Central memory CD8-positive, alpha-beta T cell (primary cell): ENCODE measurements at places on chromosomes 16 and 17.

DNA sequence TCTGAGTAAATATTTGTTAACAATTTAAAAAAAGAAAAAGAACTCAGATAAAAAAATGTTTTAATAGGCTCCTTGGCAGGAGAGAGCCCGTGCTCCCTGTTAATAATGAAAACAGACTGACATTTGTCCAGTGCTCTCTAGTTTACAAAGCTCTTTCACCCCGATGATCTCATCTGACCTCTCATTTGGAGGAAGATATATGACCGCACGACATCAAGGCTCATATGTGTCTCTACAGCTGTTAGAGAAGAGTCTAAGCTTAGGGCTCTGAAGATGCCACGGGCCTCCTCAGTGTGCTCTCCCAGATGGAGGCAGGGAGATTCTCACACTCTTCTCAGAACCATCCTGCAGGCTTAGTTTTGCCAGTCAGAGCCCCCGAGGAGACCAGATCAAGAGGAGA lies 280.8 kb upstream of the IRX5 start:
- peaks cover 12% of the 10 kb centered on the region for H3K27me3 ChIP-seq
- H3K27ac ChIP-seq = no peak overlapping the region
- no peak for DNase-seq
- H3K4me3 ChIP-seq = no peak overlapping the region
- H3K4me1 ChIP-seq = no peaks in the 10 kb centered on the region

DNA sequence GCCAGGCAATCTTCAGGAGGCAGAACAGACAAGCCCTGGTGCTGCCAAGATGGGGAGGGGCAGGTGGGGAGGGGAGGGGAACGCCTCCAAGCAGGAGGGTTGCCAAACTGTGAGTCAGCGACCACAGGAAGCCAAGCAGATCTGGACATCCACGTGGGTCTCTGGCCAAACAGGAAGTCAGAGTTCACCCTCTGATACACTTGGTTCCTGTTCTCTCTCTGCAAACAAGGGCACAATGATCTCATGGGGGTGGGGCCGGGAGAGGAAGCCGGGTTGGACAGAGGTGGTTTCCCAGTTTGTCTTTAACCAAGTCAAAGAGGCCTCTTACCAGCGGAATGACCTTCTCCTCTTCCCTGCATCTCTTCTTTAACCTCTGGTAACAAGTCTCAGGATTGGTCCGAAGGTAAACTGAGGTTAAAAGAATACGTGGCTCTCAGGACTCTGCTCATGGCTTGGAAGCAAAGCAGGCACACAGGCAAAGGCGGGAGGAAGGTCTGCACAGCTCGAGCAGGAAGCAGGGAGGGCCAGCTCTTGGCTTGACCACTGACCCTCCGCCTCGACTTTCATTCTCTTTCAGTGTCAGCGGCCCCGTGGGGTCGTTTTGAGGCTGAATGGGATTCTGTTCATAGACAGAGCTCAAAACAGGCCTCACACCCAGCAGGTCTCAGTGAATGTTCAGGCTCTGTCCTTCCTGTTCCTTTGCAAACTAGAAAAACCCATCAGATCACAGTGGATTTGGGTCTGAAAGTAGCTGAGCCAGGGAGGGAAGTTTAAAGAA lies 32.9 kb downstream of the TK2 start:
- H3K4me1 ChIP-seq = peaks cover 66% of the 10 kb centered on the region
- H3K36me3 ChIP-seq = peaks cover 7% of the 10 kb centered on the region
- H3K27me3 ChIP-seq = no peaks in the 10 kb centered on the region
- H3K4me3 ChIP-seq = peak overlapping the region; percentile 61
- peak; percentile 44 for DNase-seq

DNA sequence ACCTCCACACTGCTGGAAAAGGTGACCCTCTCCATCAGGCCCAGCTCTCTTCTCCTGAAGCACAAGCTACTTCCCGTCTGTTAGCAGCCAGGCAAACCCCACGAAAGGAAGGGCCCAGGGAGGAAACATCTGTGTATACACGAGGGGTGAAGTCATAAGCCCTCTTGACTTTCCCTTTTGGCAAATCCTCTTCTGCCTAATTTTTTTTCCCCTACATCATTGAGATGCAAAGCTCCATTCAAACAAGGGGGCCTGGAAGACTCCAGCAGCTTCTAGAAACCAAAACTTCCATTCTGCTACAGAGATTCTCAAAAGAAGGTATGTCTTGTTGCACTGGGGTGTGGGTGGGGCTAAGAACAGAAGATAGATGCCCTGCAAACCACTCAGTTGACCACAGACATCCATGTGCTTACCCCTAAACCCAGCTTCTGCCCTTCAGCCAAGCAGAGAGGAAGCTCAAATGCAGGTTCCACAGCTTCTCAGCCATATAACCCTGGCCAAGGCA lies 145.6 kb upstream of the RCVRN start:
- DNase-seq = no peak
- H3K27me3 ChIP-seq = no peaks in the 10 kb centered on the region
- peaks cover 6% of the 10 kb centered on the region for H3K36me3 ChIP-seq
- peaks cover 52% of the 10 kb centered on the region for H3K4me1 ChIP-seq
- peak overlapping the region; percentile 29 for H3K27ac ChIP-seq

DNA sequence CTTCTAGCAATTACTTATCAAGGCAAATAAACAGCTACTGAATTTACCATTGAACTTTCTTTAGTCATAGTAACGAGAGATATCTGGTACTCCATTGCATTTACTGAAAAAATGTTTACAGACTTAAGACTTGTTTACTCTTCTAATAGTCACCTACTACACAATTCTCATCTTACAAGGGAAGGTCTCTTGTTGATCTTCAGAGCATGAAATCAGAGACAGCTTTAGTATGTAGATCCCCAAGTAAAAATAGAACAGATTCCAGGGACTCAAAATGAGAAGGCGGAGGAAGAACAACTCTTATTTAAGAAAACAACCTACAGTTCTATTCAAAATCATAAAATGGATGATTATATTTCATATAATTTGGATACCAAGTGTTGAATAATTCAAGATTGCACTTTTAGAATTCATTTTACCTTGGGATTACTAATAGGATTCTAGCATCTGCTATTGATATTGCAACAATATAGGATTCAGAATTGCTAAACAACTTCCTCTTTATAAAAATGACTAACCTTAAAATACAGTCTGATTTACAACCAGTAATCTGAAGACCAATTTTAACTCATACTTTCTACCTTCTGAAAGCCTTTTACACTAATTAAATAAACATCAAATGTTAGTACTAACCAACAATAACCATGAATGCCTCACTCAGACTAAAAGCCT lies 20.8 kb downstream of the UBE2G1 start:
- no peaks in the 10 kb centered on the region for H3K27me3 ChIP-seq
- no peak overlapping the region for H3K4me3 ChIP-seq
- peaks cover 2% of the 10 kb centered on the region for H3K36me3 ChIP-seq
- DNase-seq = no peak
- H3K4me1 ChIP-seq = peaks cover 22% of the 10 kb centered on the region

GRCh38 chr17:6435968-6436367 lies 1.0 kb upstream of the AIPL1 start:
- DNase-seq = peak; percentile 28
- peaks cover 3% of the 10 kb centered on the region for H3K36me3 ChIP-seq
- H3K27me3 ChIP-seq = peaks cover 47% of the 10 kb centered on the region
- H3K4me1 ChIP-seq = peaks cover 5% of the 10 kb centered on the region

GRCh38 chr16:75026892-75027391 lies 28.1 kb downstream of the ZNRF1 start:
- peaks cover 1% of the 10 kb centered on the region for H3K36me3 ChIP-seq
- peaks cover 7% of the 10 kb centered on the region for H3K4me1 ChIP-seq
- no peaks in the 10 kb centered on the region for H3K27me3 ChIP-seq

DNA sequence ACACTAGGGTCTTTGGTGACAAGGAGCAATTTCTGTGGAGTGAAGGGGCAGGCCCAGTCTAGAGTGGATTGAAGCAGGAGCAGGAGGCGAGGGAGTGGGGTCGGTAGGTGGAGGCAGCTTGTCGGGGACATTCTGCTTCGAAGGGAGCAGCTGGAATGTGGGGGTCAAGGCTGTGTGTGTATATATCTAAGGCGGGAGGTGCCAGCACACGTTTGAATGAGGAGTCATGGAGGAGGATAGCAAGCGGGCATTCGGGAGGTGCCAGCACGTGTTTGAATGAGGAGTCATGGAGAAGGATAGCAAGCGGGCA lies 17.7 kb downstream of the NT5M start:
- no peaks in the 10 kb centered on the region for H3K4me1 ChIP-seq
- peaks cover 2% of the 10 kb centered on the region for H3K36me3 ChIP-seq

- H3K27ac ChIP-seq = peak overlapping the region; percentile 41
- H3K4me1 ChIP-seq = peaks cover 73% of the 10 kb centered on the region
- H3K27me3 ChIP-seq = no peaks in the 10 kb centered on the region
Observed at GRCh38 chr16:29736764-29737163, 9.0 kb downstream of the C16orf54 start.

DNA sequence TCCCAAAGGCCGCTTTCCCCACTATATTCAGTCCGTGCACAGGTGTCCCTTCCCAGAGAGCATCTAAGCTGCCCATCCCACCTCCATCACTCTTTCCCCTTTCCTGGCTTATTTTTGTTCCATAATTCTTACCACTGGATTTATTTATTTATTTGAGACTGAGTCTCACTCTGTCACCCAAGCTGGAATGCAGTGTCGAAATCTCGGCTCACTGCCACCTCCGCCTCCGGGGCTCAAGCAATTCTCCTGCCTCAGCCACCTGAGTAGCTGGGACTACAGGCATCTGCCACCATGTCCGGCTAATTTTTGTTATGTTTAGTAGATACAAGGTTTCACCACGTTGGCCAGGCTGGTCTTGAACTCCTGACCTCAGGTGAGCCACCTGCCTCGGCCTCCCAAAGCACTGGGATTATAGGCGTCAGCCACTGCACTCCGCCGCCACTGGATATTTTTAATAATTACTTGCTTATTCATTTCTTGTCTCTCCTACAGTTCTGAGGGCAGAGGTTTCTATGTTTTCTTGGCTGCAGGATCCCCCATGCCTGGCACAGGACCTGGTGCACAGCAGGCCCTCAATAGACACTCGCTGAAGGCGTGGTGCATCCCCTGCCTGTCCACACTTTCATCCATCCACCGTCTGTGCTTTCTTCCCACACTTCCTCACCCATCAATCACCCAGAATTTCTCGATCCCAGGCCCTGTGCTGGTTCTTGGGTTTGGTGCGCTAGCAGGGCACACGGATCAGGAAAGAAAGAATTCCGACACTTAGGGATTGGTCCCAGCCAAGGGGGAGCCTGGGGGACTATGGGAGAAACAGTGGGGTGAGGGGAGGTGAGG lies 9.9 kb upstream of the ADGRG1 start:
- peaks cover 38% of the 10 kb centered on the region for H3K4me1 ChIP-seq
- no peaks in the 10 kb centered on the region for H3K27me3 ChIP-seq
- H3K4me3 ChIP-seq = no peak overlapping the region
- no peak for DNase-seq

GRCh38 chr16:11219178-11219577 lies 36.8 kb downstream of the SOCS1 start:
- no peak overlapping the region for H3K27ac ChIP-seq
- peaks cover 14% of the 10 kb centered on the region for H3K4me1 ChIP-seq
- no peak for DNase-seq
- H3K36me3 ChIP-seq = peaks cover 1% of the 10 kb centered on the region

DNA sequence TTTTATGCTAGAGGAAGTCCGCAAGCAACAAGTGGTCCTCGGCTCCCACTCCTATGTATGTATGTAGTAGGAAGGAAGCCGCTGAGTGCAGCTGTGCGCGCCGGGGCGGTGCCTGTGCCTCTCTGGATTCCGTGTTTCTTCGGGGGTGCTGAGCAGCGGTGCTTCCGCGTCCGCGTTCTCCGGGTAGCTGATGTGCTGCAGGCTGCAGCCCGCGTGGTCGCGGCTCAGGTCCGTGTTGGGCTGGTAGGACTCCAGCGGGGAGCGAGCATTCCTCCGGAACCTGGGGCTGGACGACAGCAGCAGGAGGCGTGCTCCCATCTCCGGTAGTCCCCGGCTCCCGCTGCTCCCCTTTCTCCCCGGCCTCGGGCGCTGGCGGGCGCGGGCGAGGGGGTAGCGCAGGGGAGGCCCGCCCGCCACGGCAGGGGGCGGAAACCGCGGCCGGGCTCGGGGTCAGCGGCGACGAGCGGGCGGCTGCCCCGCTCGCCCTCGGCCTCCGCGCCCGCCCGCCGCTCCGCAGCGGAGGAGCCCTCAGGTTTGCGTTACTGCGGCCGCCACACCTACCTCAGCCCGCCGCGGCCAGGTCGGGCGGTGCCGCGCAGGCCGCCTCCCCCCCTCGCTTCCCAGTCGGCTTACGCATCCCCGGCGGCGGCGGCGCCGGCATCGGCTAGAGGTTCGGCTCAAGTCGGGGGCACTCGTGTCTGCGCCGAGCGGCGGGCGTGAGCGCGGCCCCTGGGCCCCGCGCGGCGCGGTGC lies 487 bp downstream of the C17orf67 start:
- no peaks in the 10 kb centered on the region for H3K27me3 ChIP-seq
- peak; percentile 40 for DNase-seq
- H3K4me3 ChIP-seq = peak overlapping the region; percentile 91
- H3K36me3 ChIP-seq = peaks cover 7% of the 10 kb centered on the region

GRCh38 chr16:86983621-86984020 lies 333.6 kb downstream of the C16orf95 start:
- no peak overlapping the region for H3K27ac ChIP-seq
- no peak for DNase-seq
- no peak overlapping the region for H3K4me3 ChIP-seq
- H3K27me3 ChIP-seq = peaks cover 7% of the 10 kb centered on the region
- no peaks in the 10 kb centered on the region for H3K36me3 ChIP-seq
- H3K4me1 ChIP-seq = no peaks in the 10 kb centered on the region

DNA sequence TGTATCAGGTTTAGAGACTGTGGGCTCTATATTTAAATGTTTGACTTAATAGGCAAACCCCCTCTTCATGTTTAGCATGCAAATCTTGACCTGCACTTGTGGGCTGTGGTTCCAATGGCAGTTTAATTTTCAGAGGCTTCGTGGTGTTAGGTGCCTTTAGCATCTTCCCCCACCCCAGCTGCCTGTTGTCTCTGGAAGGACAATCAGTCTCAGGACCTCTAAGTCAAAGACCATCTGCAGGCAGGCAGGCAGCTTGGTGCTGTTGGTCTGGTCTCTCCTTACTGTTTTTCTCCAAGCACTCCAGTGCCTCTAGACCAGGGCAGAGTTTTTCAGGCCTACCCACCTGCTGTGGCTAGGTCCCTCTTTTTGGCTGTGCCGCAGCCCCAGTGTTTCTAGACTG lies 990.4 kb downstream of the CDH11 start:
- DNase-seq = no peak
- no peak overlapping the region for H3K27ac ChIP-seq
- no peaks in the 10 kb centered on the region for H3K4me1 ChIP-seq
- peaks cover 3% of the 10 kb centered on the region for H3K36me3 ChIP-seq
- H3K4me3 ChIP-seq = no peak overlapping the region
